ENCODE measurements at places on chromosomes 3 and 15.

DNA sequence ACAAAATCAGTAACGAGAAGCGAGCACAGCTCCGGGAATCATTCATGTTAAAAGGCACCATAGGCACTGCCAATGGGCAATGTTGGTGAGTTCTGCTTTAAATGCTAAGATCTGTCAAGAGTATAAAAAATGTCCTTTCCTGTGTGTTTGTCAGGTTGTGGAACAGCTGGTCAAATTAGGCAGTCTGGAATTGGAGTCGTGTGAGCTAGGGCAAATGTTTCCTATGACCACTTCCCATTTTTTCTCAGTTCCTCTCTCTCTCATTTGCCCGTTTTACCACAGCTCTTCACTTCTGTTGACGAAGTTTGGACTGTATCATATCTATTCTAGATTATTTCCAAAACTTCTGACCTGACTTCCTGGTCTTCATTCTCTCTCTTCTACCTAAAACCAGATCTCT lies 60.8 kb upstream of the GOLIM4 start:
- no peak for DNase-seq

DNA sequence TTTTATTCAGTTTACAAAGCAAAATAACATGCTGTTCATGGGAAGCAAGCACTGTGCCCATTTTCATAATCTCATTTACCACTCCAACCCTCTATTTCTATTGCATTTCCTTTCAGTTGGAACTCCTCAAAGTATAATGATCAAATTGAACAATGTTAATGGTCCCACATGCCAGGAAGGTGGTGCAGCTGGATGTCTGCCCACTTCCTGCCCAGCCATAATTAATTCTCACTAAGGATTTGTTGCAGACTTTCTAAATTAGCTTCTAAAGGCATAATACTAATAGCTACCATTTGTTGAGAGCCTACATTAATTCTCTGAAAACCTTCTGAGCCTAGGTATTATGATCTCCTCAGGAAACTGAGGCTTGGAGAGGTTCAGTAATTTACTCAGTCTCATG lies 316.1 kb upstream of the TPM1 start:
- no peak for DNase-seq

- DNase-seq = no peak
Measured at GRCh38 chr3:97949110-97949485, 23.1 kb downstream of the RIOX2 start.

DNA sequence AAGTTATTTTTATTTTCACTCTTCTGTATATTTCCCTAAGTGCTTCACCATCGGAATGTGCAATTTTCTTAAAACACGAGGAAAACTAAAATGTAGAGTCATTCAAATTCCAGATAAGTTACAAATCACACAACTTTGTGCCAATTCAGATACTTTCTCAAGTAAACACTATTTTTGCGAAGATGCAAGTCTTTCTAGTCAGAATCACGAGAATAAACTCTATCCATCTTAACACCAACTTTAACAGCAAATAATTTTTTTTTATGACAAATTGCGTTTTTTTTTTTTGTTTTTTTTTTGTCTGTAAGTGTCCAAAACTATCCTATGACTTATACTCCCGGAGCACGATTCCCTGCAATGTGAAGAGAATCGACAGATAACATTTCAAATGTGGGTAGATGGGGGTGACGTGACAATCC lies 1.3 kb downstream of the STAG1 start:
- DNase-seq = peak; percentile 89
